NCI-H1105 (cell line): ENCODE measurements at places on chromosomes 16 and 17.

GRCh38 chr17:33121272-33121671, 129.6 kb downstream of the SPACA3 start:
- DNase-seq: no peak

- no peak for DNase-seq
Measured at GRCh38 chr16:57842601-57843000, 40.3 kb upstream of the KIFC3 start.

DNA sequence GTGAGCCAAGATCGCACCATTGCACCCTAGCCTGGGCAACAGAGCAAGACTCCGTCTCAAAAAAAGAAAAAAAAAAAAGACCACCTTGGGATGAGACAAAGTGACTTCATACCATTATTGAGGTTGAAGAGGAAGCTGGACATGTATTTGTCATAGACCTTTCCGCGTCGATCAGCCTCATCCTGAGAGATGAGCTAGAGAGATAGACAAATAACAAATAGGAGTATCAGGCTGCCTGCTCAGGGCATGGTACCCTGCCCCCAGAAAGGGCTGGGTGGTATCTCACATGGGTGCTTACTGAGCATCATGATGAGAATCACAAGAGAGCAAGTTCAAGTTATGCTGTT, 22.1 kb downstream of the CNTNAP1 start:
- DNase-seq: no peak

DNA sequence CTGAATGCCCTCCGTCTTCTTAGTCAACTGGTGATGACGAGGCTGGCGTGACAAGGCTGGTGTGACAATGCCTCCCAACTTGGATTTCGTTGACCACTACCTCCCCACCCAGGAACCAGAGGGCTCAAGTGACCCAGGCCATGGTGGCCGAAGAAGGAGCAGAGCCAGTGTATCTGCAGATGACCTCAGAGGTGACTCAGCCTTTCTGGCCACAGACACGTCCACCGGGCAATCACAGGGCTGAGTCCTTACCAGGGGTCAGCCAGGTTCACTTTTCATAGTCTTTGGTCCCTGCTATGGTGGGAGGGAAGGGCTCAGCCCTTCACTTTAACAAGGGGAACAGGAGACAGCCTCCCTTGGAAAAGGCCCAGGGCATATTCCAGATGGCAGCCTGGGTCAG, 116.3 kb downstream of the MAF start:
- DNase-seq: no peak

DNA sequence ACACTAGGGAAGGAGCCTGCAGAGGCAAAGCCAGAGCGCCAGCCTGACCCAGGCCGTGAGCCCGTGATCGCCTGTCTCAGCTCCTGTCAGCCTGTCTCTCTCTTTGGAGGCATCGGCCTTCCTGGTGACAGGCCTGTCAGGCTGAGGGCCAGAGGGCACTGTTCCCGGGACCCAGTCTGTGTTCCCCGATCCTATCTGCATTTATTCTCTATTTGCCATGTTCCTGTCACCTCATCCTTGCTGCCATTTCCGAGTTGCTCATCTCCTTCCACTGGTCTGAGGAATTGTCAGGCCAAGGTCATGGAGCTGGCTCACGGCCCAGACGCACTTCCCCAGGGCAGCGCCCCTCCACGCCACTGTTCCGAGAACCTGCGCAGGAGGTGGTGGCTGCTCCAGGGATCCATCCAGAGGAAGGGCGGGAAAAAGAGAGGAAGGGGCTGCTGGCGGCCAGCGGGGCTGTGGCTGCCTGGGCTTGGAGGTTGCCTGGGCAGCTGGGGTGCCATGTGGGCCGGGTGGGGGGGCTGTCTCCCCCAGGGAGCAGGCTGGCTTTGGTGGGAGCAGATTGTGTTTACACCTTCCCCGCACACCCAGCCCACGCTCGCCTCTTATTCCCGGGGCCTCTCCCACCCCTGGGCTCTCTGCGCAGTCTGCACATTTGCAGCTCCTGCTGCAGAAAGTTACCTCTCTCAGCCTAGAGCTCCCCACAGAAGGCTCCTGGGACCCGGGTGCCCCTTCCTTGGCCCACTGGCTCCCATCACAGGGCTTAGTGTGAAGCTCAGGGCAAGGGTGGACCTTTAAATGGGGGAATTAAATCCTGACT, 4.9 kb downstream of the PRCD start:
- DNase-seq: no peak
